HS-27A (cell line): ENCODE measurements at places on chromosomes 12 and 14.

GRCh38 chr12:25675808-25676207 is 122.7 kb upstream of the LMNTD1 start:
- no peak for DNase-seq

DNA sequence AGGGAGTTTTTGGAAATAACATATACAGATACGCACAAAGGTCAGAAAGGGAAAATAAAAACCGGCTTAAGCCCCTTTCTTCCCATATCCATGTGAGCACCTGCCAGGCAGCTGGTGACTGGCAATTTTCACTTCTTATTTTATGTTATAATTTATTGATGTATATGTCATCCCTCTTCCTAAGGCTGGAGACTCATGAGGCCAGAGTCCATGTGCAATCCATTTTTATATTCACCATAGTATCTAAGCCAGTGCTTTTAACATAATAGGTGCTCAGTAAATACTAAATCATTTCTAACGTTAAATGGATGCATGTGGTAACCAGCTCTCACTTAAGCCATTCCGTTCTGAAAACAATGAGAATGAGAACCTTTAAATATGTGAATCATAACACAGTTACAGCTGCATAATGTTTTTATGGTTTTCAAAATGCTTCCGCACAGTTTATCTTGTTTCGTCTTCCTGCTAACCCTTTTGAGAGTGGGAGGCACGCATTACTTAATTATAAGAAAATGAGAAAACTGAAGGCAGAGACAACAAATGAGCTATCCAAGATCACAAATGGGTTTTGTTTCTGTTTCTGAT is 178.3 kb downstream of the CACNA1C start:
- DNase-seq, result no peak

DNA sequence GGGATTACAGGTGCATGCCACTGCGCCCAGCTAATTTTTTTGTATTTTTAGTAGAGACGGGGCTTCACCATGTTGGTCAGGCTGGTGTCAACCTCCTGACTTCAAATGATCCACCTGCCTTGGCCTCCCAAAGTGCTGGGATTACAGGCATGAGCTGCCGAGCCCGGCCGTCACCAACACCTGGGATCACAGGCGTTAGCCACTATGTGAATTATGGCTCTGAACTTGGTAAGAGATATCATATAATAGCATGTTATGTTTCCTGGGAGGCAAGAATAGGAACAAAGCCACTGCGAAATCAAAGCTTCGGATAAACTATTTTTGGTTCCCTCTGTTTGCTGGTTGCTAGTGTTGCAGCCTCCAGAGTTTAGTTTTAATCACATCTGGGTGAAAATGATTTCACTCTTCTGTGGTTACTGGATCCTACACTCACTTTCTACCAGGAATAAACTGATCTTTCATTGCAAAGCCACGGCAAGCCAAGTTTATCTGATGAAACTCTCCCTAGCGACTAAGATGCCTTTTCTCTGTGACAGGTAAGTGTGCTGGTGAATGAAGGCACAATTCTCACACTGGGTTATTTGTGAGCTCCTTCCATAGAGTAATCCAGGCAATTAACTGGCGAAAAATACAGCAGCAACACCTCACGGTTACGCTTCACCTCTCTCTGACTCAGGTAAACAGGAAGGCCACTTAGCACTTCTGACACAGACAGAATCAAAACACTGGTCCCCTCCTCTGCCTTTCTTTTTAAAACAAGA is 16.7 kb downstream of the SNRNP35 start:
- DNase-seq, result no peak

- no peak for DNase-seq
These were observed 259.3 kb downstream of the BCL11B start for GRCh38 chr14:99012703-99013102.
